Spinal cord (tissue), 10 donors: ENCODE measurements at places on chromosomes 12 and 14. TPM values are rescaled to one million over a fixed set of nuclear protein-coding genes. Genes with fewer than 3 reads are reported as not detected.
A peak's percentile ranks its signal among the peaks of the same experiment; 100 is the strongest.

GRCh38 chr12:119802472-119802871 lies 74.6 kb downstream of the CIT start:
- peaks cover 5% of the 10 kb centered on the region for H3K4me1 ChIP-seq
- no peaks in the 10 kb centered on the region for H3K36me3 ChIP-seq
- no peaks in the 10 kb centered on the region for H3K27me3 ChIP-seq
- DNase-seq, result peak; percentile 91
- peak overlapping the region; percentile 56 for H3K4me3 ChIP-seq
- H3K27ac ChIP-seq, result peak overlapping the region; percentile 44

Gene SMOC1
- total RNA-seq, result 52.2 TPM

DNA sequence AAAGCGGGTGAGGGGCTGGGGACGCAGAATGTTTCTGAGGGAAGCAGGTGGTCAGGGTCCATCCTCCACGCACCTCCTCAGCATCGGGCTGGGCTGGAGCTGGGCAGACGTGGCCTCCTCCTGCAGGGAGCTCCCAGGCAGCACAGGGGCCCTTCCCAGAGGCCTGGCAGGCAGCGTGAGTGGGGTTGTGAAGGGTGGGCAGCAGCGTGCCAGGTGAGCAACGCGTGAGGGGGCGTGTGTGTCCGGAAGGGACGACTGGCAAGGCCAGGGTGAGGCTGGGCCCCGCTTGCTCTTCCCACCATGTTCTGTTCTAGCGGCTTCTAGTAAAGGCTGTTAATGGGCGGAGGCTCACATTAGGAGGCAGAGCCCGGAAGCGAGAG lies 17.1 kb downstream of the ANKRD9 start:
- no peaks in the 10 kb centered on the region for H3K27me3 ChIP-seq
- H3K27ac ChIP-seq, result no peak overlapping the region
- no peak overlapping the region for H3K4me3 ChIP-seq
- DNase-seq, result no peak

GRCh38 chr12:1608713-1609119 lies 14.3 kb upstream of the FBXL14 start:
- no peak overlapping the region for H3K4me3 ChIP-seq
- H3K36me3 ChIP-seq, result no peaks in the 10 kb centered on the region
- no peaks in the 10 kb centered on the region for H3K27me3 ChIP-seq
- peaks cover 23% of the 10 kb centered on the region for H3K4me1 ChIP-seq
- DNase-seq, result no peak

DNA sequence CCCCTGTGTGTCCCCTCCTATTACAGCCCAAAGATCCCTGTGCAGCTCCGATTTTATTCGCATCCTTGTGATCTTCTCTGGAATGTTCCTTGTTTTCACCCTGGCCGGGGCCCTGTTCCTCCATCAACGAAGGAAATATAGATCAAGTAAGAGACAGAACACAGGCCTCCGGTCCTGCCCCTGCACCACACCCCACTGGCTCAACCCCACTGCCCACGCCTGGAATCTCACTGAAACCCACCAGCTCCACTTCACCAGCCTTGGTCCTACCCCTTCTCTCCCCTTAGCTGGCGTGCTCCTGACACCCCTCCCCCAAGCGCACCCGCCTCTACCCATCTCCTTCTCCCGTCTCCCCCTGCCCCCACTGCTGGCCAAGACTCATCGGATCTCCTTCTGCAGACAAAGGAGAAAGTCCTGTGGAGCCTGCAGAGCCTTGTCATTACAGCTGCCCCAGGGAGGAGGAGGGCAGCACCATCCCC lies 934 bp upstream of the TAPBPL start:
- DNase-seq, result peak; percentile 38
- peaks cover 20% of the 10 kb centered on the region for H3K36me3 ChIP-seq
- H3K4me3 ChIP-seq, result peak overlapping the region; percentile 72
- peak overlapping the region; percentile 97 for H3K27ac ChIP-seq
- no peaks in the 10 kb centered on the region for H3K27me3 ChIP-seq
- peaks cover 38% of the 10 kb centered on the region for H3K4me1 ChIP-seq

Gene SPRYD3
- total RNA-seq, result 34.5 TPM
